ENCODE measurements at places on chromosomes 2 and 18. TPM values are rescaled to one million over a fixed set of nuclear protein-coding genes. Genes with fewer than 3 reads are reported as not detected.

GRCh38 chr18:48408111-48408726, 964 bp downstream of the ZBTB7C start:
- peak; percentile 22 for DNase-seq

DNA sequence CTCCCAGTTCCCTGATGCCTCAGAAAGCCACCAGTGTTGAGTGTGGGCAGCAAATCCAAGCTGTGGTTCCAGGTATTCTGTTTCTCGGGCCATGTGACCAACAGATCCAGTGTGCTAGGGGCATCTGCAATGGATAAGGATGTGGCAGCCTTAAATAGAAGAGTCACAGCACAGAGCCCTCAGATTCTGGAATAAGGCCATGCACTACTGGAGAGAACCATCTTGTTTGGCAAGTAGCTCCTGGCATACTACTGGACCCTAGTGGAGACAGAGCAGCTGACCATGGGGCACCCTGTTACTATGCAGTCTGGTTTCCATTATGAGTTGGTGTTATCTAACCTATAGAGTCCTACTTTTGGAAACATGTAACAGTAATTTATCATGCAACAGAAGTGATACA, 53.3 kb upstream of the ZBTB7C start:
- no peak for DNase-seq

GRCh38 chr2:220212296-220213080, 585.1 kb downstream of the SLC4A3 start:
- DNase-seq, result no peak

GRCh38 chr2:222747526-222748160, 76.2 kb downstream of the MOGAT1 start:
- no peak for DNase-seq

- DNase-seq, result no peak
Observed at GRCh38 chr2:26487192-26487591, 9.3 kb upstream of the OTOF start.

DNA sequence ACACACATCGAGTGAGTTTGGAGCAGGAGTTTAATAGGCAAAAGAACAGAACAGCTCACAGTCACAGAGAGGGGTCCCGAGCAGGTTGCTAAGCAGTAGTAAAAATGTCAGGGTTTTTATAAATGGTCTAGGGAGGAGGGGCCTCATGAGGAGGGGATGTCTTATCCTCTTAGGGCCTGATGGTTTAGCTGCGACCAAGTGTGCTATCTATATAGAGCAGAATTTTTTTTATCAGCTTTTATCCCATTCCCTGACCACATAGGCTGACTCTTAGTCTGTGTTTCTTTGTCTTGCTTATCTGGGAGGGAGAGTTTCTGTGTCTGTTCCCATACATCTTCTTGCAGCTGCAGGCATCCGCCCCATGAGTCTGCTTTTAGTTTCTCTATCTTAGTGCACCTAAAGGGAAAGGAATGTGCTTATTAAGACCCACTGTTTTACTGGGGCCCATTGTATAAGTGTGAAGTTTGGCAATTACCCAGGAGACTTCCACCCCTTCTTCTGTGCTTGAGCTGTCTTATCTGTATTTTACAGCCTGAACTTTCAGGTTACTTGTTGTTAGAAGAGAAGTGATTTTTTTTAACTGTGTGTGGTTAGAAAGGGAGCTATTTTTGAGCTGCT, 30.4 kb upstream of the GMCL1 start:
- DNase-seq, result peak; percentile 73

- no peak for DNase-seq
Observed at GRCh38 chr2:49355611-49356010, 201.3 kb upstream of the FSHR start.

- no peak for DNase-seq
Observed at GRCh38 chr2:238100049-238100820, at the start of gene ESPNL. Gene ESPNL, plus strand, starts transcription at chr2:238100340. Its CDS starts 80 bp downstream, at chr2:238100420.

Gene ARHGAP15
- total RNA-seq, result not detected

Gene LINC00305
- not detected for total RNA-seq

Gene ZNF516
- total RNA-seq, result 13.2 TPM

Gene MROH2A
- not detected for total RNA-seq

Gene MCM6
- total RNA-seq, result 46.5 TPM

Gene RAB6C
- not detected for total RNA-seq

Gene TMEM185B
- 33.7 TPM for total RNA-seq
